ENCODE measurements at places on chromosomes 3 and 15.
A peak's percentile ranks its signal among the peaks of the same experiment; 100 is the strongest.

DNA sequence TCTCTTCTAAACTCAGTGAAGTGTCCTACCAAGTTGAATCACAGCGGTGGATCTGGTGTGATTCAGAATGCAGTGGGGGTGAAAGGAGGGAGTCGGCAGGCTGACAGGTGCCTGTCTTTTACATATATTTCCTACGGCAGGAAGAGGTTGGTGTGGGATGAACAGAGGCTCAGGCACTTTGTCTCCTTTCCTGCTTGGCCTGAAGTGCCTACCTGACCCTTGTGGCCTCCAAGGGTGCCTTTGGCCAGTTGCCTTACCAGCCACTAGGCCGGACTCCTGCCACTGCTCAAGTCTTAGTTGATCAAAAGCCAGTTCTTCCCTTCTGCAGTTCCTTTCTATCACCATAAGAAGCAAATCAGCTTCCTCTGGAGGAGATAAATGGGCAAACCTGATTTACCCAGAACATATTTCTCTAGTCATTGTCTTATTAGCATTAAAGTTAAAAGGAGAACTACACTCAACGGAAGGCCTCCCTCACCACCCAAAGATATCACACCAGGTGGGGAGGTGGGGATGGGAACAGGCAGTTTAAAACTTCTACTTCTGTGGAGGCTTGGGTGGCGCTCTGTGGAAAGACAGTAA, 52.1 kb downstream of the CRTC3 start:
- peak overlapping the region; percentile 4 for H3K27ac ChIP-seq
- no peak for DNase-seq
- no peaks in the 10 kb centered on the region for H3K4me1 ChIP-seq
- no peaks in the 10 kb centered on the region for H3K36me3 ChIP-seq

- no peaks in the 10 kb centered on the region for H3K36me3 ChIP-seq
- DNase-seq = no peak
- H3K27me3 ChIP-seq = no peaks in the 10 kb centered on the region
- H3K4me1 ChIP-seq = peaks cover 12% of the 10 kb centered on the region
These were observed 54.0 kb downstream of the FAM43A start for GRCh38 chr3:194739498-194740284.

DNA sequence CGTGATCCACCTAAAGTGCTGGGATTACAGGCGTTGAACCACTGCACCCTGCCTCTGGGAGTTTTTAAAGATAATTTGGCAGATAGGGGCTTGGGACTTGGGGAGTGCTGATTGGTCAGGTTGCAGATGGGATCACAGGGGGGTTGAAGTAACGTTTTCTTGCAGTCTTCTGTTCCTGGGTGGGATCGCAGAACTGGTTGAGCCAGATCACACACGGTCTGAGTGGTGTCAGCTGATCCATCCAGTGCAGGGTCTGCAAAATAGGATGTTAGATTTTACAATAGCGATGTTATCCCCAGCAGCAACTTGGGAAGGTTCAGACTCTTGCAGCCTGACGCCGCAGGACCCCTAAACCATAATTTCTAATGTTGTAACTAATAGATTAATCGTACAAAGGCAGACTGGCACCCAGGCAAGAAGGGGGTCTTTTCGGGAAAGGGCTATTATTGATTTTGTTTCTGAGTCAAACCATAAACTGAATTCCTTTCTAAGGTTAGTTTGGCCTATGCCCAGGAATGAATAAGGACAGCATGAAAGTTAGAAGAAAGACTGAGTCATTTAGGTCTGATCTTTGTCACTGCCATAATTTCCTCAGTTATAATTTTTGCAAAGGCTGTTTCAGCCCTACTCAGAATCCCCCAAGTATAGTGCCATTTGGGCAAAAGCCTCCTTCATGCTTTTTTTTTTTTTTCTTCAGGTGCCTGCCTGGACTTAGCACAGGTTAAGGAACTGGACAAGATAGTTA, 1.5 kb upstream of the CA12 start:
- H3K27ac ChIP-seq = no peak overlapping the region
- H3K36me3 ChIP-seq = no peaks in the 10 kb centered on the region
- no peak overlapping the region for H3K4me3 ChIP-seq
- peaks cover 14% of the 10 kb centered on the region for H3K4me1 ChIP-seq
- no peak for DNase-seq

GRCh38 chr3:123568034-123568433, 16.8 kb downstream of the HACD2 start:
- no peak overlapping the region for H3K4me3 ChIP-seq
- H3K4me1 ChIP-seq = no peaks in the 10 kb centered on the region
- DNase-seq = no peak
- no peaks in the 10 kb centered on the region for H3K27me3 ChIP-seq

- peaks cover 26% of the 10 kb centered on the region for H3K4me1 ChIP-seq
- no peak overlapping the region for H3K27ac ChIP-seq
- DNase-seq = no peak
- no peaks in the 10 kb centered on the region for H3K27me3 ChIP-seq
- H3K36me3 ChIP-seq = no peaks in the 10 kb centered on the region
These were observed 71.4 kb upstream of the WDR72 start for GRCh38 chr15:53830707-53831386.

Measured in sigmoid colon (tissue), 7 donors.